ENCODE measurements at places on chromosomes 2 and 18.
A peak's percentile ranks its signal among the peaks of the same experiment; 100 is the strongest.

DNA sequence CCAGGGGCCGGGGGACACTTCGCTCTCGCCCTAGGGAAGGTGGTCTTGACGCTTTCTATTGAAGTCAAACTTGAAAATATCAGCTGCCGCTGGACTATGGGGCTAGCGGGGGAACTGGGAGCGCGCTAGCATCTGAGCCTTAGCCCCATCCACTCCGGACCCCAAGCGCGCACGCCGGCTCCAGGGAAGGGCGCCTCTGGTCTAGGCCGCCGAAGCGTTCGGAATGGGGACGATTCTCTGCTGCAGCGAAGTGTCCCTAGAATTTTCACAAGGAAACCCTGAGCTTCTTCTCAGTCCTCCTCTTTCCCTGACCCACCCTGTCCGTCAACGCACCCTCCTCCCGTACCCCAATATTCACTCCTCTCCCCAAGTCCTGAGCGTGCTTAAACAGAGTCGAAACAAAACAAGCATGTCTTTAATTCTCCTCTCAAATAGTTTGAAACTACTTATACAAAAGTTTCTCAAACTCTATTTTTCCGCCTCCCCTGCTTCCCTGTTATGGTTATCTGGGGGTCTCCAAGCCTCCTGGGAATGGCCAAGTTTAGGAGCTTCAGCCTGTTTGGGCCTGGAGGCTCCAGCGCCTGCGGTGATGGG is 5.0 kb downstream of the RAX start:
- no peak for DNase-seq

- no peak for DNase-seq
Measured at GRCh38 chr2:208274748-208275147, 8.7 kb downstream of the PIKFYVE start.

DNA sequence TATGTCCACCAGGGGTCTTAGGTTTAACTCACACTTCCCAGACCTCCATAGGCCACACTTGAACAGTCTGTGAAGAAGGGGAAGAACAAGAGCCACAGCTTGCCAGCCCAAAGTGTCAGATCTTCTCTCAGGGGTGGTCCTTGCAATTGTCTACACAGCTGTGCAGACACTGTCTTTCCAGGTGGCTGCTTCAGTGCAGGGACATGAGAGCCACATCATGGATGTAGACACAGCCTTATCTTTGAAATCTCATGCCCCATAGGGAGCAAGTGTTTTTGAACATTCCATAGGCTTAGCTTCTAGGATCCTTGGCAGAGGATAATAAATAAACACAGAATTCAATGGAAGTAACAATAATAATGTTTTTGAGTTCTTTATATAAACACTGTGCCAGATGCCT is 6.7 kb downstream of the ZNF407 start:
- DNase-seq, result no peak

- DNase-seq, result no peak
Measured at GRCh38 chr2:69007169-69007568, 5.8 kb upstream of the ANTXR1 start.

GRCh38 chr18:60182223-60182622 is 190.4 kb downstream of the MC4R start:
- DNase-seq, result no peak

- DNase-seq, result no peak
Measured at GRCh38 chr18:4142876-4143275, 312.2 kb downstream of the DLGAP1 start.

GRCh38 chr2:45578056-45578843 is 32.8 kb downstream of the SRBD1 start:
- DNase-seq, result no peak

DNA sequence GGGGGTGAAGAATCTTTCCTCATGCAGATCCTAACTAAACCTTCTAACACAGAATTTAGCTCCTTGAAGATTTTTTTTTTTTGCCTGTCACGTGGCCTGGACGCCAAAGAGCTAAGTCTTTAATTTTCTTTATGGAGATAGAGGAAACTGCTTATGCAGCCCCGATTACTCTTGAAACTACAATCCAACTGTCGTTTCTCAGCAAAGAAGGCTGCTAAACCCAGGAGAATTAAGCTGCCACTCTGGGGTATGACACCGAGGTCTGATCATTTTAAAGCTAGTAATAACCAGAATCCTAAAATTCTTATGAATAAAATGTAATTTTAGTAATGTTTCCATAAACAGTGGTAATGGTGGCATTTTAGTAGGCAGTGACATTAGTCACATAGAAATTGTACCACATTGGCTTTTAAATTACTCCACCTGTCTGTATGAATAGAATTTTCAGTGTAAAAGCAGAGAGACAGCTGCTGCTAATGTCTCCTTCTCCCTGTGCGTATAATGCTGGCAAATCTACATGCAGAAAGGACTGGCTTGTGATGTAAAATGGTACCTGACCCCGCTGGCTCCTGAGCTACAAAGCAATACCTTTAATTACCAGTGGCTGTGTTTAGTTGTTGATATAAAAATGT is 86.5 kb downstream of the MEIS1 start:
- no peak for DNase-seq

GRCh38 chr2:109287838-109288237 is 158.8 kb downstream of the SH3RF3 start:
- DNase-seq, result no peak

DNA sequence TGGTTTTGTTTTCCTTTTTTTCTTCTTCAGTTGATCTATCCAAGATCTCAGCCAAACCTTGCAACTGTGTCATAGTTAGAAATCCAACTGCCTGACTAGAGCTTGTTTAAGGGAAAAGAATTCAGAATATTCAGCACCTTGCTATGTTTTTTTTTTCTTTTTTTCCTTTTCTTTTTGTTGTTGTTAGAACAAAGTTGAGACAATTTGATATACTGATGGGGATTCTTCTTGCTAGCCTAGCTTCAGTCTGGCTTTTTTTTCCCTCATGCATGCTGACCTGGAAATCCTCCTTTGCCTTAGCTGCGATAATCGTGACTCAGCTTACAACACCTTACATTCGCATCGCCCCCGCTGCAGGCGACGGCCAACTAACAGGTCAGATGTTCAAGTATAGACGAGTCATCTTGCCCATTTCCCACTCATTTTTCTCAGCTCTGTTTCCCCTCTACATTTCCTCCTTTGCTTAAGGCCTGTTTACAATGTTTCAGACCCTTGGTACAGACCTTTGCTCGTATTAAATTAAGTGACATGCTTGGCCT is 487.2 kb upstream of the RAB12 start:
- DNase-seq, result no peak

DNA sequence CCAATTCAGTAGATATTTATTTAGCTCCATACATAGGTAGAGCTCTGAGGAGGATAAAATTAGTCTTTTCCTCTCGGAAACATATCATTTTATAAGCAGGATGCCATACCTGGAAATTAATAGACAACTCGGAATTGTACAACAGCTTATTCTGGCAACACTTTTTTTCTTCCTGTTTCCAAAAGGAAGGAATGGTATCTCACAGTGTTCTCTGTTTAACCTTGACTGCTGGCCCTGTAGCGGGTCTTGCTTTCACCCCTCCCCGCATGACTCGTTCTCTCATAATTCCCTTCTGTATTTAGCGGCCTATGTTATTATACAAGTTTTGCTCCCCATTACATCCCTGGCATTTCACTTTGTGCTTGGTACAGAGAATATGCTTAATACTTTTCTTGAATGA is 2.5 kb upstream of the KYNU start:
- DNase-seq, result no peak

- DNase-seq, result no peak
Measured at GRCh38 chr2:30293303-30293921, 62.1 kb downstream of the LBH start.

GRCh38 chr2:210859314-210859713 is 302.9 kb downstream of the CPS1 start:
- no peak for DNase-seq

GRCh38 chr2:44392338-44392943 is 30.7 kb downstream of the CAMKMT start:
- DNase-seq, result no peak

GRCh38 chr2:237519506-237520245 is 32.6 kb downstream of the MLPH start:
- no peak for DNase-seq

- no peak for DNase-seq
Measured at GRCh38 chr2:72544554-72544953, 281.3 kb downstream of the EXOC6B start.

- DNase-seq, result no peak
Measured at GRCh38 chr18:56565046-56565445, 73.3 kb downstream of the TXNL1 start.

- DNase-seq, result no peak
Measured at GRCh38 chr2:15145919-15146318, 415.2 kb downstream of the NBAS start.

- no peak for DNase-seq
Measured at GRCh38 chr2:182381225-182381624, 45.6 kb downstream of the PDE1A start.

DNA sequence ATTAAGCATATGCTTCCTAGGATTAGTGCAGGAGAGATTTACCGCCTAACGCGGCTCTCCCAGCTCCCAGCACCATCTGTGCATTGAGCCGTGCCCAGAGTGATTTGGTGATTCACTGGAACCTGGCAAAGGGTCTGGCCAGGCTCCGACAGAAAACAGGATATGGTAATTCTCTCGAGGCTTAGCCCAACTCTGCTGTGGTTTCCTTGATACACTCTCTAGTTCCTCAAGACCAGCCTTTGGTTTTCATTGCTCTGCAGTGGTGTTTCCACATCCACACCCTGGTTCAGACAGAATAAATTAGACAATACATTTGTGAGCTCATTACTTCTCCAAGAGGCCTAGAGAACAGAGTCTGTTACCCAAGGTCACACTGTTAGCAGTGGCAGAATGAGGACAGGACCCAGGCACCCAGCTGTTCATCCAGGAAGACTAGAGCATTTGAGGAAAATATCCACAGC is 23.0 kb upstream of the SMAD2 start:
- no peak for DNase-seq

DNA sequence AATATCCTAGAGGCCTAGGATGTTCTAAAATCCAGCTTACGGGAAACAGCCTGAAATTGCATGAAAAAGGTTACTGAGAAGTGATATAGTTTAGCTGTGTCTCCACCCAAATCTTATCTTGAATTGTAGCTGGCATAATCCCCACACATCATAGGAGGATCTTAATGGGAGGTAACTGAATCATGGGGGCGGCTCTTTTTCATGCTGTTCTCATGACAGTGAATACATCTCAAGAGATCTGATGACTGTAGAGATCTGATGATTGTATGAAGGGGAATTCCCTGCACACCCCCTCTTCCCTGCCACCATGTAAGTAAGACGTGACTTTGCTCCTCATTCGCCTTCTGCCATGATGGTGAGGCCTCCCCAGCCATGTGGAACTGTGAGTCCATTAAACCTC is 385.6 kb upstream of the ID2 start:
- DNase-seq, result no peak

GRCh38 chr2:41413813-41414485 is 633.9 kb upstream of the PKDCC start:
- DNase-seq, result no peak

- no peak for DNase-seq
Measured at GRCh38 chr2:197054437-197054836, 127.9 kb upstream of the PGAP1 start.

DNA sequence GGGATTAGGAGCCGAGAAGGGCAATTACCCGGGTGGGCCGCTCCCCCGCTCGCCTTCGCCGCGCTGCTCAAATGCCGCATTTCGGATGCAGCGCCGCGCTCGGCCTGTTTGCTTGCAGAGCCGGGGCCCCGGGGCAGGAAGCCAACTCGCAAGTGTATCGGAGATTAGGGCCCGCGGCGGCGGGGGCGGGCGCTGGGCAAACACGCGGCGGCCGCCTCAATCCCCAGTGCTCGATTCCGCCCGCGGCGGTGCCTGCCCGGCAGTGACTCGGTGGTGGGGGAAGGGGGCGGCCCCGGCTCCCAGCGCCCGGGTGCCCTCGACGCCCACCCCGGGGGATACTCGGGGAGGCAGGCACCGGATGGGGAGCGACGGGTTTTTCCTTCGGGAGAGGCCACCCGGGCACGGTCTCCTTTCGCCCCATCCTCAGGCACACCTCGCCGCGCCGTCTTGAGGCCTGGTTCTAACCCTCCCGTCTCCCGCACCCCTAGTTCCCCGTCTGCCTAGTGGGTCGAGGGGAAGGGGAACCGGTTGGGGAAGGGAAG is 26.6 kb upstream of the NOTO start:
- DNase-seq, result peak; percentile 54

DNA sequence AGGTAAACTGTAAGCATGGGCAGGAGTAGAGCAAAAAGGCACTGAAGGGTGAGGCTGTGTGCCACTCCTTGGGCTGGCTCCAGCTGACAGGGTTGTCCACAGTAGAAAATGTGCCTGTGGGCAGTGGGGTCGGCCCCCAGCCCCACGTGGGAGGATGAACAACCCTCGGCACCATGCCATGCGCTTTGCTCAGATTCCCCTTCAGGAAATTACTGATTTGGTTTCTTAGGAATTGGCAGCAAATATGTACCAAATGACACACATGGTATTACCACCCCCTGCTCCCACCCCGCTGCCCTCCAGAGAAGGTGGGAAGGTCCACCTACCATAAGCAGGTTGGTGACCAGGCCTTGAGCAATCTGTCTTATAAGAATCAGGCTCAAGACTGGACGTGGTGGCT is 13.6 kb downstream of the ADCY3 start:
- no peak for DNase-seq

GRCh38 chr2:181787310-181788048 is 104.1 kb upstream of the ITPRID2 start:
- DNase-seq, result no peak

- no peak for DNase-seq
Measured at GRCh38 chr2:208255557-208256106, 761 bp upstream of the IDH1 start.

GRCh38 chr18:13982126-13982525 is 66.8 kb upstream of the MC2R start:
- no peak for DNase-seq

DNA sequence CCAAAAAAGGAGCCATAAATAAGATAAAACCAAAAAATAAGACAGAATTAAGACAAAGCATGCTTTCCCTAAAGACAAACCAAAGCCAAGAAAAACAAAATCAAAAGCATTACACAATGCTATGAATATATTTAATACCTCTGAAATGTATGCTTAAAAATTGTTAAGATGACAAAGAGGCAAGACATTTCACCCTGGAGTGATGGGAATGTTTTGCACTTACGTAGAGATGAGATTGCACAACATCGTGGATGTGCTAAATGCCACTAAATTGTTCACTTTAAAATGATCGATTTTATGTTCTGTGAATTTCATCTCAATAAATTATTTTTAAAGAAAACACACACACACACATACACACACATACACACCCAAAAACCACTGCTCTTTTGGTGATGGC is 386.6 kb upstream of the KLHL29 start:
- DNase-seq, result no peak
